NT2/D1 (cell line): ENCODE measurements at places on chromosomes 1 and 21.

GRCh38 chr1:15210651-15211375 is 36.2 kb upstream of the FHAD1 start:
- no peak for DNase-seq

- no peak for DNase-seq
Observed at GRCh38 chr1:210857705-210858104, 276.2 kb downstream of the KCNH1 start.

- no peak for DNase-seq
Observed at GRCh38 chr1:24545662-24546061, 10.2 kb upstream of the NCMAP start.

DNA sequence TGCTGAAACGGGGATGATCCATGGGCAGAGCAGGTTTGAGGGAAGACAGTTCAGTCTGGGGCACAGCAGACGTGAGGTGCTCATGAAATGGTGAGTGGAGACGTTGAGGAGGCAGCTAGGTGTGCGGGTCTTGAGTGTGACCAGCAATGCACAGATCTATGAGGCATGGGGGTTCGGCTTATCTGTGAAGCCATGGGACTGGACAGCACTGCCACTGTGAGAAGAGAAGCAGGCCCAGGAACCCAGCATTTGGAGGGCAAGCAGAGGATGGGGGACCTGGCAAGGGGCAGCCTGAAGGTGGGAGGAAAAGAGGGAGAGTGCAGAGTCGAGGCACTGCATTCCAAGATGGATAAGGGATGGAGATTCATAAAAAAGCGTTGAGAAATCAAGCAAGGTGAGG is 8.0 kb downstream of the CSF1 start:
- DNase-seq, result no peak

GRCh38 chr1:156126630-156127534 is 12.4 kb downstream of the LMNA start:
- DNase-seq, result no peak

DNA sequence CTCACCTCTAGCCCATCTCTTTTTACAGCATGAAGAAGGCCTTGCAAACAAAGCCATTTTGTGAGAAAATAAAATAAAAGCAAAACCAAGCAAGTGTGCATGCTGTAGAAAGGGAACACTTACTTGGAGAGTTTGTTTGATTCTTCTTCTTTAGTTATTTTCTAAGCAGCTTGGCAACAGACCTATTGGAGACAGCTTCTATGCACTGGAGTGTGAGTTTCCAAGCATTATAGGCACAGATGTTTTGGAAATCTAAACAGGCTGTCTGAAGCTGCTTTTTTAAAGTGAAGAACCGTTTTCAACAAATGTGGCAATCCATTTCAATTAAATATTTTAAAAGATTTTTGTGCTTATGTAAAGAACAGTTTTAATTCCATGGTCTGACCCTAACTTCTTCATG is 76.6 kb downstream of the NGF start:
- no peak for DNase-seq

DNA sequence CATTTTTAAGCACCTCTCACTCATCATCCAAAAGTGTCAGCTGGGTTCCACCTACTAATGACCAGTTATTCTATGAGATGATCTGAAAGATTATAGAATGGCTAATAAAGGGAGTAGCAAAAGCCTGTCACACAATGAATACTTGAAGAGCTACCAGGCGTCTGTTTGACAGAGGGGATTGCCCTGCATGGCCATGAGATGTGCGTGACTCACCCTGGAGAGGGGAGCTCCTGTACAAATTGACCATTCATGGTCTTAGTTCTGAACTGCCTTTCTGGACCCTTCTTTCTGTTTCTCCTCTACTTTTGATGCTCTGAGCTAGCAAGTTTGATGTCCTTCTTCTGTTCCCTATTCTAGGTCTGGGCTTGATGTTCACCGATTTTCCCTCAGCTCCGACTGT is 85.2 kb upstream of the ABCD3 start:
- no peak for DNase-seq

DNA sequence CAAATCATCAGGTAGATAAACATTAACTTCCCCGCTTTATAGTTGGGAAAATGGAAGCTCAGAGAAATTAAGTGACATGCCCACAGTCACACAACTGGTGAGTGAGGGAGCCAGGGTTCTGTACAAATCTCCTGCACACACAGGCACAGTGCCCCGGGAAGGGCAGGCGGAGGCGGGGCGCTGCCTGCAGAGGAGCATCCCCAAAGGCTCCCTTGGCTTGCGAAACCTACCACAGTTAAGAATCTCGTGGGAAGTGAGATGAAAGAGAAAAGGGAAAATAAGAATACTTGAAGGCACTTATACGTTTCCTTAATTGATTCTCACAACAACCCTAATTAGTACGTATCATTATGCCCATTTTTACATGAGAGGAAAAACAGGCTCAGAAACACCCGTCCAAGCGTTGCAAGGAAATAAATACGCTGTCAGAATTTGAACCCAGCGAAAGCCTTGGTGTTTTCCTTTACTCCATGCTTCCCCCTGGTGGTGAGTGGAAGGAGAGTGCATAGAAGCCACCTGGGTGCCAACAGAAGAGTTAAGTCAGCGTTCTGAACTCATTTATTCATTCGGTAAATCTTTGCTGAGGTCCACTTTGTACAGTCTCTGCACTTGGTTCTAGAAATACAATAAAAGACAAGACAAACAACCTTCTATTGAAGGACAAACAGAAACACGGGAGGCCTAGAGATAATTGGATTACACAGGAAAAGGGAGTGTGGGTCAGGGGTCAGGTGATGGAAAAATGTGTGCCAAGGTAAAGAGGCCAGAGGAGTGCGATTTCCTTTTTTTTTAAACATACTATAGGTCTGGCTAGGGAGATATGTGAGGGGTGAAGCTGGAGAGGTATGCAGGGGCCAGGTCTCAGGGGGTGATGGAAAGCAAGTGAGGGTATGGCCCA is 28.4 kb downstream of the ACP6 start:
- peak; percentile 61 for DNase-seq

GRCh38 chr1:42937141-42937696 is 21.4 kb downstream of the SLC2A1 start:
- DNase-seq, result no peak

DNA sequence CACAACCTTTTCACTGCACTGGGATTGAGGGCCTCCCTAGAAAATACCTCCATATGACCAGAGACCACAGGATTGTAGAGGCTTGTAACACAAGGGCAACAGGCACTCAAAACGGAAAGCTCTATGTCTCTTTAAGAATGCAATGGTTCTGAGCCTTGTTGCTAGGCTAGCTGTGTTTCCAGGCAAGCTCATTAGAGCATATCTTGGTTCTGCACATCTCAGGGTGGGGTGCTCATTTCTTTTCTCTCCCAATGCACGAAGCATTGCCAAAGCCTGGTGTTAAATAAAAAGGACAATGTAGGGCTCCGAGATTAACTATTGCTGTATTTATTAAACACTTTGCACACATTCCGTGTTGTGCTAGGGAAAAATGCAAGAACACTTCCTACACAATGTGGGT is 315.9 kb downstream of the PRDM2 start:
- no peak for DNase-seq

- no peak for DNase-seq
Observed at GRCh38 chr1:16459352-16459925, 18.9 kb downstream of the NECAP2 start.

GRCh38 chr1:163063143-163063542 is 6.0 kb upstream of the RGS4 start:
- DNase-seq, result no peak

DNA sequence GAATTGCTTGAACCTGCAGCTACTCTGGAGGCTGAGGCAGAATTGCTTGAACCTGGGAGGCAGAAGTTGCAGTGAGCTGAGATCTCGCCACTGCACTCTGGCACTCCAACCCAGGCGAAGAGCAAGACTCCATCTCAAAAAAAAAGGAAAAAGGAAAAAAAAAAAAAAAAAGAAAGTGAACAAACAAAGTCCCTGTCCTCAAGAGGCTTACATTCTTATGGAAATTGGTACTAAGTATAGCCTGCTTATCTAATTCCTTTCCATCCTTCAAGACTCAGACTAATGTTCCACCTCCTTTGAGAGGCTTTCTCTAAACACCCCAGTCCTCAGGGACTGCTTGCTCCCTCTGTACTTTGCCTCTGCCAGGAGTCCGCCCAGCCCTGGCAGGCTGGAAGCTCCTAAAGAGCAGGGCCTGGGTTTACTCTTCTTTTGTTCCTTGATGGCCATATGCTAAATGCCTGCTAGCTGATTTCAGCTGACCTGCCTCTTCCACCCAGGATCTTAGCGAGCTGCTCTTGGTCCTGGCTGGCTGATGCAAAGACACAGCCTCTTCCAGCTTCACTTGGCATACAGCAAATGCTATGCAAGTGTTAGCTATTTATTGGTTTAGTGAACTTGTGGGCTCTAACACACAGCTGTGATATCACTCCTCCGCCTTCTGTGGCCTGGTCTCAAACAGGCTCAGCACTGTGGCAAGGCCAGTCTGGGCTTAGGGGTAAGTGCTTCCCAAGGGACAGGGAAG is 9.8 kb downstream of the SLC9A1 start:
- DNase-seq, result no peak

DNA sequence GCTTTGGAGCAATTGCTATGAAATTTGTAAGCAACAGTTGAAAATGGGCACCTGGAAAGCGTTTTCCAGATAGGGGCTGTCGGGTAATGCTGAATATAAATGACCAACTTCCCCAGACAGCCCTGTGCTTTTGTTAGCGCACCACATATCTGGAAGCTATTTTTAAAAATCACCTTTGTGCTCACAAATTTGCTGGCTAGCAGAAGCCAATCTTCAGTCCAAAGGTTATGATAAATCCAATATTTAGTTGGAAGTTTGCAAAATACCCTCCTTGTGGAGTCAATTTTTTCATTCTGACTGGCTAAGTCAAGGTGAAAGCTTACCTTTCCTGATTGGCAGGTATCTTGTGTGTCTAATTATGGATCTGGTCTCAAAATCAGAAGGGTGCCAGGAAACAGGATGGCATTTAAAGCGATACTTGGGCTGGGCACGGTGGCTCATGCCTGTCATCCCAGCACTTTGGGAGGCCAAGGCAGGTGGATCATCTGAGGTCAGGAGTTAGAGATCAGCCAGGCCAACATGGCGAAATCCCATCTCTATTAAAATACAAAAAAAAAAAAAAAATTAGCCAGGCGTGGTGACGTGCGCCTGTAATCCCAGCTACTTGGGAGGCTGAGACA is 124.1 kb upstream of the AJAP1 start:
- no peak for DNase-seq

GRCh38 chr1:50066806-50067205 is 41.9 kb upstream of the ELAVL4 start:
- no peak for DNase-seq

- no peak for DNase-seq
Observed at GRCh38 chr1:53115403-53116306, 26.8 kb downstream of the SLC1A7 start.

DNA sequence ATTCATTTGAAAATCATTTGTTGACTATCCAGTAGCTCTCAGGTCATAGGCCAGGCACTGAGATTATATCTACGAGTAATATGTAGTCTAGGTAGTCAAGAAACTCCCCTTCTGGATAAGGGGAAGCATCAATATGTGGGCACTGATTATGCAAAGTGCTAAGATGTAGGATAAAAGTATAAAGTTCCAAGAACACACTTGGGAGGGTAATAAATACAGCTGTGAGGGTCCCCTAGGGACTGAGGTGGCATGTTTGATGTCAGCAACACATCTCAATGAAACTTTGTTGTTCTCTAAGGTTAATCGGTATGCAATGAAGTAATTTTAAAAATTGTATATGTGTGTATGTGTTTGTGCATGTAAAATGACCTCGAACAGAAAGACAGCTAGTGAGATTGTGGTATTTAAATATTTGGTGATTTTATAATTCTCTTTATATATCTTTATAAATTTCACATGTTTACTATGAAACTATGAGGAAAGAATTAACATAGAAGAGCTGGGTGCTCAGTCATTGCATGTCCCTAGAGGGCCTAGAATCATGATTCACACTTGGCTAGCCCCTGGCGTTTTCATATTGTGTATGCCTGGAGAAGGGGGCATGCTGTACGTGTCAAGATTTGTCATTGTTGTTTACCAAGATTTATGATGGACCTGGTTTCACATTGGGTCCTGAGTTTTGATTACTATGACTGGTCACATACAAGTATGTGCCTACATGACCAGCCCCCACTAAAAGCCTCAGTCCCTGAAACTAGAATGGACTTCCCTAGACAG is 140.1 kb upstream of the DUSP10 start:
- DNase-seq, result no peak

DNA sequence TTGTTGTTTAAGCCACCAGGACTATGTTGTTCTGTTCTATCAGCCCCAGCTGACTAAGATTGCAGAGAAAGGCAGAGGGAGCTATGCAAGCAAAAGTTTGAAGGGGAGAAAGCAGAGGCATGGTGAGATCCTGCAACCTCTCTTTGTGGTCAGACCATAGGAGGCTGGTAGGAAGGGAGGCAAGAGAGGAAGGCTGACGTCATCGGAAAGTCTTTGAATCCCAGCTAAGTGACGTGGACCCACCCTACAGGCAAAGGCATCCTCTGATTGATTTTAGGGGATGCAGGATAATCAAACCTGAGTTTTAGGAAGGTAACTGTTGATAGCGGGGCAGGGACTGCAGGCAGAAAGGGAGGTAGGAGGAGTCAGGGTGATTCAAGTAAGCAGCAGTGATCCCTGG is 23.3 kb upstream of the TNNI1 start:
- no peak for DNase-seq

- DNase-seq, result no peak
Observed at GRCh38 chr1:239840336-239840735, 251.3 kb upstream of the FMN2 start.

- DNase-seq, result no peak
Observed at GRCh38 chr1:248739572-248740205, 15.9 kb downstream of the LYPD8 start.

- DNase-seq, result peak; percentile 86
Observed at GRCh38 chr1:224213438-224214119, 30.5 kb downstream of the DEGS1 start.

DNA sequence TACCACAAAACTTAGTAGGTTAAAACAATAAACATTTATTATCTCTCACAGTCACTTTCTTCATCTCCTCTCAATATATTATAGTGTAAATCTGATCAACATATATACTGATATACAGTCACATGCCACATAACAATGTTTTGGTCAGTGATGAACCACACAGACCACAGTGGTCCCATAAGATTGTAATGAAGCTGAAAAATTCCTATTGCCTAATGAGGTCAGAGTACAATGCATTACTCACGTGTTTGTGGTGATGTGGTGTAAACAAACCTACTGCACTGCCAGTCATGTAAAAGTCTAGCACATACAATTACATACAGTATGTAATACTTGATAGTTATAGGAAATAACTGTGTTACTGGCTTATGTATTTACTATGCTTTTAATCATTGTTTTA is 30.1 kb downstream of the OLFML3 start:
- no peak for DNase-seq
